ENCODE measurements at places on chromosomes 12 and 14.

DNA sequence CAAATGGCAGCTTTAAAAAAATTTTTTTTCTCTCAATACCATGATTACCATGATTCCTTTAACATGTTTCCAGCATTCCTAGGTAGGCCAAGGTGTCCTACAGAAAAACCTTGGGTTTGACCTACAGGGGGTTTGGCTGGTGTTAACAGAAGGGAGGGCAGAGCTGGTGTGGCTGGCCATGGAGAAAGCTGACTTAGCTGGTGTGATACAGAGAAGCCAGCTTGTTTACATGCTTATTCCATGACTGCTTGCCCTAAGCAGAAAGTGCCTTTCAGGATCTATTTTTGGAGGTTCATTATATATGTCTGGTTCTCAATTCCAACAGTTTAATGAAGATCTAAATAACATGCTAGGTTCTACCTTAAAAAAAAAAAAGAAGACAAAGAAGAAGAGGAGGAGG lies 68.6 kb downstream of the EEA1 start:
- no peak for DNase-seq

GRCh38 chr12:27554421-27555186 lies 30.6 kb downstream of the PPFIBP1 start:
- no peak for DNase-seq

DNA sequence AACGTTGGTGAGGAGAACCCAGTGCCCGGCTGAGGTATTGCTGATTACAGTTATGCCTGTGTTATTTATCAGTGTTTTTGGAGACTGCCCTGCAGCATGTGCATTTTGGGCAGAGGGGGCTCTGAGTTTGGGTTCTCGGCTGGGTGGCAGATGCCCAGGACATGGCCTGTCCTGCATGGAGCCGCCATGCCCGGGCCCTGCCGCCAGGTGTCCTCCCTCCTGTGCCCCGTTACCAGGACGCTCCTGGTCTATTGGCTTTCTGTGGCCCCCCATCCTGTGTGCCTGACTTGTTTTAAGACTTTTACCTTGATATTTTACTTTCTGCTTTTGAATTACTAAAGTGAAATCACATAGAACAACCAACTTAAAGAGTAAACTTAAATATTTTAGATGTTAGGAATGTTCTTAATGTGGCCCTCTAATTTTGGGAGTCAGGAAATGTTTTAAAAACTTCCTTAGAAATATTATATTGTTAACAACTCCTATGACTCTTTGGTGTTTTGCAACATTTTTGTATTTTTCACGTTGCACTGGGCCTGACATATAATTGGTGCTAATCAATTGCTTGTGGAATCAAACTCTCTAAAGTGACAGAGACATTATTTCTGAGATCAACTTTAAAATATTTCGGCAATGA lies 51.8 kb downstream of the PRIMA1 start:
- DNase-seq: no peak

GRCh38 chr12:30880061-30880460 lies 46.5 kb upstream of the TSPAN11 start:
- DNase-seq: no peak

GRCh38 chr12:66132408-66132807 lies 1.9 kb upstream of the LLPH start:
- DNase-seq: no peak

- DNase-seq: no peak
Observed at GRCh38 chr14:60998617-60999016, 17.6 kb downstream of the SLC38A6 start.

- no peak for DNase-seq
Observed at GRCh38 chr12:3214526-3215365, 137.6 kb downstream of the TSPAN9 start.

GRCh38 chr14:71346685-71347084 lies 439.4 kb downstream of the PCNX1 start:
- DNase-seq: no peak

GRCh38 chr12:51124504-51124903 lies 41.1 kb upstream of the CSRNP2 start:
- DNase-seq: no peak

GRCh38 chr12:24929953-24930352 lies 18.9 kb downstream of the BCAT1 start:
- no peak for DNase-seq

DNA sequence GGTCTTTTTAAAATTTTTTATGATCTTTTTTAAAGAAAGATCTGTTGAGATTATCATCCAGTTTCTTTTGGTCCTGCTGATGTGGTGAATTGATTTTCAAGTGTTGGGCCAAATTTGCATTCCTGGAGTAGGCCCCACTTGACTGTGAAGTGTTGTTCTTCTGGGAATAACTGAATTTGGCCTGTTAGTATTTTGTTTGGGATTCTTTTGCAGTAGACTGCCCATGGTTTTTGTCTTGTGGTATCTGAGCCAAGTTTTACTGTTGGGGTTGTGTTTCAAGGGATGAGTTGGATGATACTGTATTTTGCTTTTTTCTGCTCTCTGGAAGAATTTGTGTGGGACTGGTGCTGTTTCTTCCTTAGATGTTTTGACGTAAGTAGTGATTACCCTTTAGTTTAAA lies 4.0 kb upstream of the SYCP3 start:
- no peak for DNase-seq

- DNase-seq: no peak
Observed at GRCh38 chr14:105601360-105602242, 75.2 kb downstream of the TMEM121 start.

DNA sequence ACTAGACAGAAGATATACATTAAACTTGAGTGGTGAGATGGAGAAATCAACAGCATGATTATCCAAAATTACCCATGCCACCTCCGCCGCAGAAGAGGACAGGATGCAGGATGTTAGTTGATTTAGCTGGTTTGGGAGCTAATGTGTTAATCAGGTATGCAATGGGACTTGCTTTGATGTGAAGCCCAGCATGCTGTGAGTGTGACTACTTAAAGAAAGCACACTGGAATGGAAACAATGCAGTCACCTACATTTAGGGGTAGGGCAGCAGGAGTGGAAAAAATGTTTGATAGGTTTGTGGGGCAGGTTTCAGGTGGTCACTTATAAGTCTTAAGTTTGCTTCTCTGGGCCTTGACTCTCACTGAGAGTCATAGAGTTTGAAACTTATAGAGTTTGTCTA lies 170.0 kb upstream of the DAAM1 start:
- DNase-seq: no peak

DNA sequence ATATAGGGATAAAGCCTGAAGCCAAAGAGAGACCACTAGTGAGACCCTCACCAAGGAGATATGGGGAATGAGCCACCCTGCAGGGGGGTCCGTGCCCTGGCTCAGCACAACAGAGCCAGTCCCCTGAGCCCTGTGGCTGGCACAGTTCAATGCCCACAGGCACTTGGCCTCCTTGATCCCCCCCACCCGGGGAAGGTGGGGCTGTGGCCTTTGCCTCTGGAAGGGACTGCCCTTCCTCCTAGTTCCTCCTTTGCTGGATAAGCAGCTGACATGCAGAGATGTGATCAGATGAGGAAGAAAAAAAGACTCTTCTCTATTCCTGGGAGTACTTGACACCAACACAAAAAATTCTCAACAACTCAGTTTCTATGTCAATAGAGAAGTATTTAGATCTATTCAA lies 19.9 kb downstream of the TTC7B start:
- no peak for DNase-seq

DNA sequence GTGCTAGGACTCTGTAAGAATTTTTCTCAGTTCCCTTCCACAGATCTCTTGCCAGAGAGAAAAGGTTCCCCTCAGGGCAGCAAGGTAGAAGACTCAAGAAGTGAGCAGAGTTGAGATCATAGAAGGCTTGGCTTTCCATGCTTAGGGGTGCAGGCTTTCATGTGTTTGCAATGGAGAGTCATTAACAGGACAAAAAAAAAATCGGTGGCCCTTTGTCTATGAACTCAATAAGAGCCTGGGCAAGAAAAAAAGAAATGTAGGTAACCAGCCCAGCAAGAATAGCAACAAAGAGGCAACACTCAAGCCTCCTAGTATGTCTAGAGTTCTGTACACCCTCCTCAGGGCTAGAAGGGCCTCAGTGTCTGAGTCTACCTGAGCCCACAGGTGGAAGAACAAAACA lies 23.4 kb upstream of the LRP6 start:
- no peak for DNase-seq
